ENCODE measurements at places on chromosomes 1 and 21. TPM values are rescaled to one million over a fixed set of nuclear protein-coding genes. Genes with fewer than 3 reads are reported as not detected.

ZSWIM5 gene
- 2.1 TPM for total RNA-seq

JAM2 gene
- total RNA-seq = 61.0 TPM

LINGO4 gene
- total RNA-seq = not detected

LRRC53 gene
- not detected for total RNA-seq

- peak; percentile 92 for DNase-seq
Measured at GRCh38 chr1:115426231-115426771, 88.3 kb upstream of the NGF start.

- DNase-seq = no peak
Measured at GRCh38 chr1:214123061-214123784, 135.4 kb downstream of the PROX1 start.

GRCh38 chr1:1068517-1069055 lies 5.5 kb downstream of the RNF223 start:
- DNase-seq = no peak

DNA sequence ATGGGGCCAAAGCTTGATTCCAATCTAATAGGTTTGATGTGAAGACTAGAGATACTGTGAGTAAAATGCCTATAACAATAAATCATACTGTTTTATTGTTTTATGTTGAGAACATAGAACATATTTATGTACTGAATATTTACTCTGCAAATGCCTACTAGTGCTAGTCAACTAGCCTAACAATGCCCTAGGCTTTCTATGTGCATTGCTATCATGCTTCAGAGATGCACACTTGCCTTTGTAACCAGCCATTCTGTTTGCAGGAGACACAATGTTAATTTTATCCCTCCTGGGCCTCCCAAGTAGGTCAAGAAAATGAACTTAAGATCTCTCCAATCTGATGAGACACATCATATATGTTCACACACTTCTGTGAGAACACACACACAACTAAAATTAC lies 530.8 kb upstream of the BEND5 start:
- DNase-seq = no peak

DNA sequence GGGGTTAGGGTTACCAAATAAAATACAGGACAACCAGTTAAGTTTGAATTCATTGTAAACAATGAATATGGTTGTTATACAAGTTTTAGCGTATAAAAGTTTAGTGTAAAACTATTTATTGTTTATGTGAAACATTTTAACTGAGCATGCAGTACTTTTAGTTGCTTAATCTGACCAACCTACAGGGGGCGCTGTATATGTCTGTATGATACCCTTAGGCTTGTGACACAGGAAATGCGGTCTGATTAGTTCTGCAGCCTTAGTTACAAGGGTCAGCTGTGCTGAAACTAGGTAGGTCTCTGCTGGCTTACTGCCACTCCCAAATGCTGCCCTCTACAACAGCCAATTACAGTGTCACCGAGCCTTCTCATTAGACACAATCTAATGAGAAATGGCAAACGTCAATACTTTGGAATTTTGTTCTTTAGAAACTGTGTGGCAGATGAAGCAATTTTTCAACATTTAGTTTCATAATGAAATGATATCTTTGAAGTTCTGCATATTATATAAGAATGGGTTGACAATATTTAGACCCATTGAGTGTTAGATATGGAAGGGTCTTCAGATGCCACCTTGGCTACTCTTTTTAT lies 56.2 kb downstream of the NTNG1 start:
- DNase-seq = no peak

- DNase-seq = peak; percentile 57
Measured at GRCh38 chr1:46173361-46173856, 1.5 kb upstream of the TSPAN1 start.

GRCh38 chr1:96236156-96236739 lies 485.3 kb upstream of the PTBP2 start:
- no peak for DNase-seq

GRCh38 chr1:215543191-215543606 lies 23.9 kb upstream of the KCTD3 start:
- no peak for DNase-seq

GRCh38 chr1:181767001-181767708 lies 283.8 kb downstream of the CACNA1E start:
- DNase-seq = no peak

- no peak for DNase-seq
Measured at GRCh38 chr1:88791192-88791591, 100.2 kb downstream of the GTF2B start.
